ENCODE measurements at places on chromosomes 5 and 9.
A peak's percentile ranks its signal among the peaks of the same experiment; 100 is the strongest.

- no peak for DNase-seq
These were observed 304.8 kb downstream of the SPOCK1 start for GRCh38 chr5:137194300-137194699.

- DNase-seq = no peak
These were observed 329.8 kb upstream of the PDE4D start for GRCh38 chr5:60223342-60223741.

DNA sequence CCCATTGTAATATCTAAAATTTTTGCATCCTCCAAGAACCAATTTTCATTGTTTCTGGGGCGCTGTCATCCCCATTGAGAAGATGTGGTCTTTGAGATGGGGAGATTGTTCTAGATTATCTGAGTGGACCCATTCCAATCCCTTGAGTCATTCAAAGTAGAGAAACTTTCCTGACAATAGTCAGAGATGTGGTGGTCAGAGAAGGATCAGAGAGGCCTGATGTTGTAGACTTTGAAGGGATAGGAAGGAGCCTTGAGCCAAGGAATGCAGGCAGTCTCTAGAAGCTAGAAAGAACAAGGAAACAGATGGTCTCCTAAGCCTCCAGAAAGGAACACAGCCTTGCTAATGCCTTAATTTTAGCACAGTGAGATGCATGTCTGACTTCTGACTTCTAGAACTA is 80.4 kb downstream of the TEK start:
- DNase-seq = no peak

DNA sequence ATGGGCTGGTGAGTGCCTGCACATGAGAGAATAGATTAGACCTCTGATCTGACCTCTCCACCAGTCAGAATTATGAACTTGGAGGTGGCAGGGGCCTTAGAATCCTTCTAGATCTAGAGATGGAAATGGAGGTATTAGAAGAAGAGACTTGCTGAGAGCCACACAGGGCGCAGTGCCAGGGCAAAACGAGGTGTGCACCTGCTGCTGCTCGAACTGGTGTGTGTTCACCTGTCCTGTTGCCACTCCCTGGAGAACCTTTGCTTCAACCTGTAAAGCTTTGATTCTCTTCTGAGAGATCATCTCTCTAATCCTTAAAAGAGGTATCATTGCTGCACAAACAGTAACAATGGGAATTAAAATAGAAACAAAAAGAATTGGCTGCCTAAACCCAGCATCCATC is 24.9 kb downstream of the FRMPD1 start:
- DNase-seq = no peak

- DNase-seq = no peak
These were observed 85.9 kb upstream of the CKMT2 start for GRCh38 chr5:81147011-81147885.

DNA sequence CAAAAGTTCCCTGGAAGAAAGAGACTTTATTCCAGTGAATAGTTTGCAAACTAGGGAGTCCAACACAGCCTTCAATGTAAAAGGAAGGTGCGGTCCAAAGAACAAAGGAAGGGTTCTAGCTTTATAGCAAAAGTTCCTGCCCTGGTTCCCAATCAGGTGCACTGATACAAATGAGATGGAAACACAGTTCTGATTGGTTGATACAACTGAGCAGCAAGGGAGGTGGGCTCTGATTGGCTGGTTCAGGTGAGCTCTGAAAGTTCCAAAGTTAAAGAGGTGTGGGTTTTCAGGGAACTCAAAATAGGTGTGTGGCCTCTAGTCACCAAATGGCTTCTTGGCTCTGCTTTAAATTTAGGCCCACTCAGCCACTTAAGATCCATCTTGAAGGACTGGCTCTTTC is 43.1 kb downstream of the P4HA2 start:
- no peak for DNase-seq

DNA sequence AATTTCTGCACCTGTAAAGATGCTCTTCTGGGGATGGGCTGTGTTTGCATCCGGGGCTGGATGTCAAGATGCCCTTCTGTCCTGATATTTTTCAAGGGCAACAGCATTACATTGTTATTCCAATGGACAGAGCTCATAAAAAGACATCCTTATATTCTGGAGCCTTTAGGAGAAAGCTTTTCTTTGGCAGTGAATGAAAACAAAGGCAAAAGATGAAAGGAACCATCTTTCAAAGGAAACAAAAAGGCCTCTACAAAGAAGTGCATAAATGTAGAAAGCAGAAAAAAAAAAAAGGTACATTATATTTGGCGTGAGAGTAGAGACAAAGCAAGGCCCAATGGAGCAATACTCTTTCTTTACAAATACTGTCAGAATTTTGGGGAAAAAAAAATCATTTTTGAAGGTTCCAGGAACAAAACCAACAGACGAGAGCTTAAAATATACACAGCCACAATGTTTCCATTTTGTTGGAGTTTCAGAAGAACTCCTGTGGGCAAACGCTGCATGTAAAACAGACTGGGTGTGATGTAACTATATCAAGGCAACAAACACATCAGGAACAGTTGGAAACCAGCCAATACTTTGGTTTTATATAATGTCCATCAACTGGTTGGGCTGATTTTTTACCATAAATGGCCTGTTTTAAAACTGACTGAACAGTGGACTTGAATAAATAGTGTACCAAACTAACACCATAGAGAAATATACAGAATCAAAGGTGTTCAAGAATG is 885.6 kb upstream of the DMAC1 start:
- DNase-seq = no peak

GRCh38 chr5:149285153-149285552 is 13.5 kb downstream of the AFAP1L1 start:
- DNase-seq = no peak

DNA sequence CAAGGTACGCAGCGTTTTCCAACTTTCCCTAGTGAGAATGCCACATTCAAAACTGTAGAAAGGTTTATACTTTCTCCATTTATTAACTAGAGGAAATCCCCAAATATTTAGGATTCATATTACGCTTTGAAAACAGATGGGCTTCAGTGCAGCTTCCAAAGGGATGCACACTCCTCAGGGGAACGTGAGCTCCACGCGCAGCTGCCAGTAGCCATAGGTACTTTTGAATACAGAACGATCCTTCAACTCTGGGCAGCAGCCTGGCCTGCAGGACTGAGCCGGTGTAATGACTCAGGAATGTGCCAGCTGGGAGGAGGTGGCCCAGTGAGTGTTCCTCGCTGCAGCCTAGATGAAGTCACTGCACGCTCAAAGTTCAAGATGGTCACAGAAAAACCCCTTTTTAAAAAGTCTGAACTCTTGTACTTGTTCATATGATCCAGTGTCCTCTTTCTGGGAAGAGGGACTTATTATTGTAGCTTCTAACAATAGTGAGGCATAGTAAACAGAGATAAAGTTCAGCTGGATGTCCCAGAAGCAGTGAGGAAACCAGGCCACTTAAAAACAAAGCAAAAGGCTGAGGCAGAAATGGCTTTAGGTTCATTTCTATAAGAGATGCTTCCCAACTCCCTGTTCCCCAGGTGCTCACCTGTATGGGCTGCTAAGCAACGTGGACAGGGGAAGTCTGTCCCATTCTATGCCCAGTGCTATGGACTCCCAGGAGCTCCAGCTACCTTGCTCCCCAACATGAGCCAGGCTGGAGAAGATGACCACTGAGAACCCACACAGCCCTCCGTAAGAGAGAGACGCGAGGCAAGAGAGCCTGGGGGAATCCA is 130.0 kb downstream of the LHFPL2 start:
- DNase-seq = no peak

GRCh38 chr5:1723476-1723875 is 76.2 kb downstream of the MRPL36 start:
- DNase-seq = no peak

GRCh38 chr5:14696057-14696456 is 31.5 kb downstream of the OTULIN start:
- DNase-seq = no peak

GRCh38 chr5:65808251-65808741 is 86.3 kb downstream of the NLN start:
- no peak for DNase-seq

DNA sequence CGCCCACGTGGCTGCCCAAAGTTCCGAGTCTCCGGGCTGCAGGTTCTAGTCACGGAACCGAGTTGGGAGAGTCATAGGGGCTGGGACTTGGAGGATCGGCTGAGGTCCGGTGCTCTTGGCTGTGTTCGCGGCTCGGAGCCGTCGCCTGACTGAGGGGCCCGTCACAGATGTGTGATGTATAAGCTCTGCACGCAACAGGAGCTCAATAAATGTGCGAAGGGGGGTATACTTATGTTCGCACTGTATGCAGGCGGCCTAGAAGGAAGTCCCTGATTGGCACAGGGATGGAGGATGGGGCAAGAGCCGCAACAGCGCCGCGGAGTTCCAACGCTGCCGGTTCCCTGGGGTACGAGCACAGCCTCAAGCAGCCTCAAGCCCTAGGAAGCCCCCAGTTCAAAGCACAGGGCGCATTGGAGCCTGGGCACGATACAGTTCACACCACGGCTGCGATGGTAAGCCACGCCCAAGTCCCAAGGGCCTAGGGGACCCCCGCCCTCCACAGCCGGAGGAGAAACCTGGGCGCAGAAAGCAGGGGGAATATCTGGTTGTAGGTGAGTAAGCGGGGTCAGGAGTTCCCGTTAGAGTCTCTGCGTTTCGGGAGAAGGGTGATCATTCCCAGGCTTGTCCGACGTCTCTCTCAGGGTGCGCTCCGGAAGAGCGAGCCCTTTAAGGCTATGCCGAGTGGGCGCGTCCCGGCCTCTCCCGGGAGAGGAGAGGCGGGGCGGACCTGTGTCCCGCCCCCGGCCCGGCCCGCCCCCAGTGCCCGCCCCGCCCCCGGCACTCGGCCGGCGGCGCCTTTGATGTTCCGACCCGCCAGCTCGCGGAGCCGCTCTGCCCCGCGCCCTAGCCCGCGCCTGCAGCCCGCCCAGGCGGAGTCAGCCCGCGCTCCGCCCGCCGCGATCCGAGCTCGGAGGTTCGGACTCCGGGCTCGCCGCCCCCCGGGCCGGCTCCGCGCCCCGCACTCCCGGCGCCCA is at the start of gene TCF7:
Gene TCF7, plus strand, starts transcription at position 780 of the 974 bp plus-strand sequence. CDS start 226 bp downstream, outside the sequence.
- DNase-seq = peak; percentile 77

DNA sequence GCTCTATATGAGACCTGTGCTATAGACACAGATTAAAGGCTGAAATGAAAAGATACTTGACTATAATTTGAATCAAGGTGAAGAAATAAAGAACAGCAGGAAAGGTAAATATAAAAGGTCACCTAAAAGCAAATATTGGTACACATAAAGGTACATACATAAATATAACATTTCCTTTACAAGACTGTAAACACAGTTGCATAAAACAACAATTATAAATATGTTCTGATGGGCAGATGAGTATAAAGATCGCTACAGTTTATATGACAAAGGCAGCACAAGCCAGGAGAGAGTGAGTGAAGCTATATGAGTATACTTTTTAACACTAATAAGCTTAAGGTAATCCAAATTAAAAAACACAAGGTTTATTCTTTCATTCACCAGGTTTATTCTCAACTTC is 114.5 kb downstream of the OXCT1 start:
- no peak for DNase-seq

DNA sequence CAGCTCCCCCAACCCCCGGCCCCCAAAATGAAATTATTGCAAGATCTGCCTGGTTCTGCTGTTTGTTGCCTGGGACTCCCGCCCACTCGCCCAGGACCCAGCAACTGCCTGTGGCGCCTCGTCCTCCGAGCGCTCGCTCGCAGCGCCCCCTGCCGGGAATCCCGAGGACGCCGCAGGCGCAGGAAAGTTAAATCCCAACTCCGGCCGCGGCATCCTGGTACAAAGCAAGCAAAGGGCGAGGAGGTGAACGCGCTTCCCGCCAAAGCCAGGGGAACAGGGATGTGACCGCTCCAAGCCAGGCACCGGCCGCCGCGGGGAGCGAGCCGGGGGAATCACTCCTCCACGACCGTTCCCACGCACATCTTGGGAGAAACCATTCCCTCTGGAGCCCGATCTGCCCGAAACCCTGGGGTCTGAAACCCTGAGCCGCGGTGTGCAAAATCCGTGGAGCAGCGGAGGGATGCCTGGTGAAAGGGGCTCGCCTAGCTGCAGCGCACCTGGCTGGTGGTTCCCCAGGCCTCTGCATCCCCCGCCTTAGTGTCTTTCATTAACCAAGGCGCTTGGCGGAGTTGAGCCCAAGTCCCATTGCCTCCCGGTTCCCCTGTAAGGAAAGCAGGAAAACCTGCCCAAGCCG is 1.3 kb downstream of the SEMA5A start:
- no peak for DNase-seq

DNA sequence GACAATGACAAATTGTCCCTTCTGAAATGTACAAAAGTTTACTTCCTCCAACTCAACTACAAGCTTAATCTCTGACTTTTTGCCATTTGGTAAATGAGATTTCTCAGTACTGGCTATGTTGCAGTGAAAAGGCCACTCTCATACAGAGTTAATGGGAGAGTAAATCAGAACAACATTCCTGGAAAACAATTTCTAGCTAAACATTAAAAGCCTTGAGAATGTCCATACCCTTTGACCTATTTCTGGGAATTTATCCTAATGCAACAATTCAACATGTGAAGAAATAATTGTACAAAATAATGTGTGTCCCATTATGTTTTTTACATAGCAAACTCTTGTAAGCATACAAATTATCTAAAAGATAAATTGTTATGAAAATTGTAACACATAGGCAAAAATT is 56.3 kb upstream of the SPEF2 start:
- no peak for DNase-seq

- DNase-seq = no peak
These were observed 263.5 kb downstream of the ARHGAP26 start for GRCh38 chr5:143033535-143034250.

GRCh38 chr9:91060520-91061343 is 259.1 kb downstream of the SYK start:
- no peak for DNase-seq

- DNase-seq = no peak
These were observed at the start of gene IGFBPL1 for GRCh38 chr9:38423973-38424843. TSS of gene IGFBPL1 (minus strand) at chr9:38424454. CDS start at chr9:38424424, 30 bp downstream.

DNA sequence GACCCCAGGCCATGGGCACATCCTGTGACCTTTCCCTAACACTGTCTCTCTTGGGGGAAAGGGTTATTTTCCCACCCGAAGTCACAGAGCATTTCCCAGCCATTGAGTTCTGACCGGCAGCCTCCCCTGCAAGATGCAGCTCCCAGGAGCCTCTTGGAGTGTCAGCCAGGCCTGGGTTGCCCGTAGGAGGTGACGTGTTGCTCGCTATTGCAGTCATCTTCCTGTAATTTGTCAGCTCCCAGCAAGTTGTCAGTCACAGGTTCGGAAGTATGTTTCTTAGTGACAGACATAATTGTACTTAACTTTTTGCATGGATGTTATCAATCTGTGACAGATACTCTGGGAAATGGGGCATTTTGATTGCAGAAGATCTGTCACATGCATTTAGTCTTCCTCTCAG is 74.5 kb downstream of the MVB12B start:
- DNase-seq = no peak

GRCh38 chr9:137373611-137373980 is 49.4 kb downstream of the EXD3 start:
- DNase-seq = no peak
